Bladder microvascular endothelial cell (primary cell): ENCODE measurements at places on chromosomes 4 and X. TPM values are rescaled to one million over a fixed set of nuclear protein-coding genes. Genes with fewer than 3 reads are reported as not detected.

The PCYT1B gene
- not detected in 2 replicates for total RNA-seq

The ARAP2 gene
- total RNA-seq = 1.1 and 1.2 TPM in 2 replicates

The FATE1 gene
- not detected in 2 replicates for total RNA-seq

The RTL5 gene
- 0.16 and 1.1 TPM in 2 replicates for total RNA-seq

The PLXNA3 gene
- 7.9 and 13.3 TPM in 2 replicates for total RNA-seq

The NAT8L gene
- under 0.01 TPM in 2 replicates for total RNA-seq

The COX7B2 gene
- total RNA-seq = not detected in 2 replicates
